ENCODE measurements at places on chromosomes 6 and 20.
A peak's percentile ranks its signal among the peaks of the same experiment; 100 is the strongest.

- DNase-seq, result no peak
These were observed 47.8 kb downstream of the MYH7B start for GRCh38 chr20:35003211-35004031.

GRCh38 chr20:13648291-13649228 lies 9.8 kb upstream of the TASP1 start:
- no peak for DNase-seq

DNA sequence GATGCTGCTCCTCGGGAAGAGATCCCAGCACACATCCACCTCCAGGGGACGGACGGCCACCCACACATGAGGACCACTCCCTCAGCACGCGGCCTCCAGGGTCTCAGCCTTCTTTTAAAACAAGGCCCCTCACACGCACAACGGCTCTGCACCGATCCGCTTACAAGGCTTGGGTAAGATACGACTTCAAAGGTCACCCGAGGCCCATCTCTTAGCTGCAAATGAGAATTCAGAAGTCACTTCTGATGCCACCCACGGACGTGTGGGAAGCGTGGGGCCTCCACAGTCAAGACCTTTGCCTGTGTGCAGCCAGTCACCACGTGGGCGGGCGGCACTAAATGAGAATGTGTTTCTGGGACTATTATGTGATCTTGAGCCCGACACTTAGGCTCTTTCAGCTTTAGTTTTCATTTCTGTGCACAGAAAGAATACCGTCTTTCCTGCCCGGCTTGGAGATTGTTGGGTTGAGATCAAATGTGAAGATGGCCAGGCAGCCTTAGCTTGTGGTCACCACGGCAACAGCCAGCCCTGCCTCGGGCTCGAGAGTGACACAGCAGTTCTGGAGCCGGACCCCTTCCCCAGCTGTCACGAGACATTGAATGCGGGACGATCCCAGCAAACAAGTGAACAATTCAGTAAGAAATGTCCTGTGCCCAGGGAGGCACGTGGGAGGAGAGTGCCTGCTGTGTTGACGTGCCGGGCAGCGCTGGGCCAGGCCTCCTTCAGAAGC lies 91.6 kb downstream of the RAMACL start:
- peak; percentile 19 for DNase-seq

DNA sequence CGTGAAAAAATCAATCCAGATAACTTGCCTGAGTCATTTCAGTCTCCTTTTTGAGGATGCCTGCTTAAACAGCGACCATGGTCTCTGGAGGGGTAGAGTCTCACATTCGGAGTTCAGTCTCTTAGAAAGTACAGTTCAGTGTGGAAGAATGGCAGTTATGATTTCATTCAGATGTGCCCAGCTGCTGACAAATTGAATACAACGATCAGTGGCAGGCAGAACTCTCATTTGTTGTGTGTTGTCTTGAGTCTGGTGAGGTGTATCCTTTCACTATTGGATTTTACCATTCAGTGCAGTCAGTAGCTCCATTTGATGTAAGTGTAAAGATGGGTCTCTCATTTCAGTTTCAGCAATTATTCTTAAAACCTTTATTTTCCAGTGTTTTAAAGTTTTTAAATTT lies 639 bp upstream of the TULP4 start:
- no peak for DNase-seq

DNA sequence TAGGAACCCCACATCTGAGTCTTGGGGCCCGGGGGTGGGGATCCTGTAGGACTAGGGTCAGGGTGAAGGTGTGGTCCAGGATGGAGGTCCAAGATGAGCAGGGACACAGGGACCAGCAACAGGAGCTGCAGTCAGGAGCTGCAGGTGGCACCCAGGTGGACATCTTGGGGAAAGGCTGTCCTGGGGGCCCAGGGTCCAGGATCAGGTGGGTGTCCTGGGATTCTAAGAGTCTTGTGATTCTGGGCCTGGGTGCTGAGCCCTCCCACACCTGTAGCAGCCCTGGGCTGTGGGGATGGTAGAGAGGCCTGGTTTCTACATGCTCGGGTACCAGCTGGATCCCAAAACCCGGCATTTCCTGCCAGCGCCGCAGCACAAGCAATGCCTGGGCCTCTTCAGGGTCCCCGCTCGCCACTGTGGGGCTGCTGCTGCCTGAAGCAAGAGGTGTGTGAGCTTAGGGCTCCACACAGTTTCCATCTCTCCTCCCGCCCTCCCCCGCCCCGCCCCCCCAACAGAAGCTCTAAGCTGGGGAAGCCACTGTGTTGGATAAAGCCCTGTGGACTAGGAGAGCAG lies 20.7 kb downstream of the ERGIC3 start:
- DNase-seq, result no peak

DNA sequence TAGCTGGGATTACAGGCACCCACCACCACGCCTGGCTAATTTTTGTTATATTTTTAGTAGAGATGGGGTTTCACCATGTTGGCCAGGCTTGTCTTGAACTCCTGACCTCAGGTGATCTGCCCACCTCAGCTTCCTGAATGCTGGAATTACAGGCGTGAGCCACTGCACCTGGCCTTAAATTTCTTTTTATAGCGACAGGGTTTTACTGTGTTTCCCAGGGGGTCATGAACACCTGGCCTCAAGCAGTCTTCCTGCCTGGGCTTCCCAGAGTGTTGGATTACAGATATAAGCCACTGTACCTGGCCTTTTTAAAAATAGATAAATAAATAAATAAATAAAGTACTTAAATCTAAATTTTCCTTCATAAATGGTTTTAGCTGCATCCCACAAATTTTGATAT lies 57.5 kb downstream of the LIN28B start:
- DNase-seq, result no peak

- DNase-seq, result no peak
These were observed 26.8 kb downstream of the FBXL4 start for GRCh38 chr6:98920904-98921431.

DNA sequence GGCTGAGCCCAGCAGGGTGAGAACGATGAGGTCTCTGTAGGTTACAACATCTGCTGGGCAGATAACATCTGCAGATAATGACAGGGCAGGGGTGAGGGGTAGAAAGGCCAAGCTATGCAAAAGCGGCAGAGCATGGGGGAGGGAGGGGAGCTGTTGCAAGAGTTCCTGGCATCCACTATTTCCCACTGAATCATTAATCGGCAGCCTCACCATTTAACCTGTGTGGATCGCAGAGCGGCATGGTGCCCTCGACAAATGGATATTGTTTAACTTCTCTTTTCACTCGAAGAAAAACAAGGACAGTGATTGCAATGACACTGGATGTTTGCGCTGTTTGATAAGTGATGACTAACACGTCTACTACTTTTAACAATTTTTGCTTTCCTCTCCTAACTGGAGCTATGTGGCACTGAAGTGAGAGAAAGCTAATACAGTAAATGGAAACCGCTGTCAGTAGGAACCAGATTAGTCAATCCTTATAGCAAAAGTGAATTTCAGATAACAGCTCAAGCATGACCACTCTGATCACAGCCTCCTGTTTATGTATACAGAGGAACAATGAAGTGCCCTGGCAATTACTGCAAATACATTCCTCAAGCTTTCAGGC lies 381.5 kb downstream of the TFAP2A start:
- DNase-seq, result no peak

- DNase-seq, result no peak
These were observed 1267.0 kb upstream of the CITED2 start for GRCh38 chr6:140641412-140641811.

DNA sequence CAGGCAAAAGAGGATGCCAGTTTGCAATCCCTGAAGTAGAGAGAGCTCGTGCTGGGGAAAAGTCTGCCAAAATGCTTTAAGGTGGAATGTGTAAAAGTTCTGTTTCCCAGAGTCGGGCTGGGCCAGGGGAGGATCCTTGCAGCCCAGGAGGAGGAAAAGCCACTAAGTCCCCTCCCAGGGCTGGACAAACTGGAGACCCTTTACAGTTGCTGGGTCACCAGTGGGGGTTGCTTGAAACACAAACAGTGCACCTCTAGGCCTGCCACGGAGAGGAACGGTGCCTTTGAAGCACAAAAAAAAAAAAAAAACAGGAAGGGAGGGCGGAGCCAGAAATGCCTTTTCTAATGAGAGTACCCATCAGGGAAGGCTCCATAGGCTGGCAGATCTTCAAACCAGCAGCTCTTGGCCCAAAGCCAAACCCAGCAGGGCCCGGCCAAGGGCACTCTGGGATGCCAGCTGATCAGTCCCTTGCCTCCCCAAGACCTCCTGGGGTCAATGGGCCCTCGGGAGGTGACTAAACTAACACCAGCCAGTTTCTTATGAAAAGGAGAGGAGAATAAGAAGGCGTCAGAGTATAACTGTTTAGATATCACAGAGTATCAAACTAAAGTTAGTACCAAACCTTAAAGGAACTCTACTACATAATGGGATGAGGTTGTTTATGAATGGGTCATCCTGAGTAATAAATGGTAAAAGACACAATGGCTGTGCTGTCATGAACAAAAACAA lies 23.7 kb downstream of the HLA-A start:
- DNase-seq, result no peak

DNA sequence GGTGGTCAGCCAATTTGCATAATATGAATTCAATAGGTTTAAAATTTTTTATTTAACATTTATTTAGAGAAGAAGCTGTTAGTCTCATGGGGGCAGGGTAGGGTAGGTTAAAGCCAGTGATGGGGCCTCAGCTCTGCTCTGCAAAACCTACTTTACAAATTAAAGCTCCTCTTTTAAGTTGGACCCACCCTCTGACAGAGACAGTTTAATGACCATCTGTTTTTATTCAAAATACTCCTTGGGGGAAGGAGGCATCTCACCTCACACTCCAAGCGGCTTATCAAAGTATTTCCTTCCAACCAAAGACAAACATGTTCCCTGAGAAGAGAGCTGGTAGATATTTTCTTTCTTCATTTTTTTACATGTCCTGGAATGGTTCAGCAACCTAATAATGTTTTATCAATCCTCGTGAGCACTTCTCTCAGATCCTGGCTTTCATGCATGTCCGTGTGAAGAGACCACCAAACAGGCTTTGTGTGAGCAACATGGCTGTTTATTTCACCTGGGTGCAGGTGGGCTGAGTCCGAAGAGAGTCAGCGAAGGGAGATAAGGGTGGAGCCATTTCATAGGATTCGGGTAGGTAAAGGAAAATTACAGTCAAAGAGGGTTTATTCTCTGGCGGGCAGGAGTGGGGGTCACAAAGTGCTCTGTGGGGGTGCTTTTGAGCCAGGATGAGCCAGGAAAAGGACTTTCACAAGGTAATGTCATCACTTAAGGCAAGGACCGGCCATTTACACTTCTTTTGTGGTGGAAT lies 184.7 kb downstream of the GJA1 start:
- no peak for DNase-seq

- no peak for DNase-seq
These were observed 689.1 kb upstream of the MARCKS start for GRCh38 chr6:113168057-113168456.

DNA sequence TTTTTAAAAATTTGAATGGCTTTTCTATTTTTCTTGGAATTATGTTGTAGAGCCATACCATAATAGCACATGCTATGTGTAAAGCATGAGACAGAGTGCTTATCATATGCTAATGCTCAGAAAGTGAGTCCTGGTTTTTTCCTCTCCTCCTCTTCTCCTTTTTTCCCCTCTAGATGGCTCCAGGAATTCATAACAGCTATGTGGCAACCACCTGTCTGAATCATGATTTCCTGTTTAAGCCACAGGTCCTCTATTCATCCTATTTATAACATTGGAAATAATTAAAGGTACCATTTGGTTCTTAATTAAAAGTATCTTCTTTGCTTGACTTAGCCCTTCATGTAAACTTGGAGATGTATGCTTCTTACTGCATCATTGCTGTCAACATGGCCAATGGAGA lies 260.0 kb upstream of the MAP3K7 start:
- no peak for DNase-seq

GRCh38 chr6:120056085-120056484 lies 706.5 kb upstream of the MAN1A1 start:
- DNase-seq, result no peak

GRCh38 chr6:148166339-148166968 lies 176.2 kb upstream of the SASH1 start:
- no peak for DNase-seq

GRCh38 chr20:40519918-40520317 lies 169.1 kb downstream of the MAFB start:
- no peak for DNase-seq

- peak; percentile 15 for DNase-seq
These were observed 27.2 kb downstream of the MCUR1 start for GRCh38 chr6:13787137-13787536.

GRCh38 chr6:130833569-130833968 lies 6.4 kb downstream of the SMLR1 start:
- no peak for DNase-seq

GRCh38 chr6:109008537-109009235 lies 86.0 kb downstream of the SESN1 start:
- peak; percentile 3 for DNase-seq

DNA sequence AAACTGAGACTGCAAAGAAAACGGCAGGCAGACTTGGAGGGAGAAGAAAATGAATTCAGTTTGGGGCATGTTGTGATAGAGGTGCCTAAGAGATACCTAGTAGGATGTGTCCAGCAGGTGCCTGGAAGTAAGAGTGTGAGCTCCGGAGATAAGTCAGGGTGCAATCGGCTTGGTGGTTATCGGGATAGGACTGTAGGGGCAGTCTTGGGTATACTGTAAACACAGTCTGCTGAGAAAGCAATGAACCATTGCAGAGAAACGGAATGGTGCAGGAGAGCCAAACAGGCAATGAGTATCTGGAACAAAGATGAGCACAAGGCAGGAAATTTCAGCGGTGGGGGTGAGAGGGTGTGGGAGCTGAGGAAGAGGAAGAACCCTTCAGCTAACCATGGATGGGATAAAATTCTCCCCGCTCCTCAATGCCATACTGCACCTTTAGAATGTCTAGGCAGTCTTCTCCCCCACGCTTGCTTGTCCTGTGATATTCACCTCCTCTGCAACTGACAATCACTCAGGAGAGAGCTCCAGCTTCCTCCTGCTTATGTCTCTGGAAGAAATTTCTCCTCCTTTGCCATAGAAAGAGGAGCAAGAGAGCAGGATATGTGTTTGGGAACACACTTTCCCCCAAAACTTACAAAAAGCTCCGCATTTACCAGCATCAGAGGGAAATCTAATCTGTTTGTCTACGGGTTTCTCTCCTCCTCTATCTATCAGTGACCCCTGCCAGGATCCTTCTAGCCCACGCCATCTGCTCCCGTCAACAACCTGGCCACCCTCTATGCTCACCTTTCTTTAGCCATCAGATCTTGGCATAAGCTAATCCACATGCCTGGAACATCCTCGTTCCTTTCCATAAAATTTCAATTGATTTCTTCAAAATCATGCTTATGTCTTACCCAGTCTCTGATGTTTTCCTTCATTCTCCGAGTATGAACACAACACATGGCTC lies 381.7 kb upstream of the JARID2 start:
- no peak for DNase-seq

GRCh38 chr6:167415441-167415961 lies 90.6 kb downstream of the TTLL2 start:
- no peak for DNase-seq

DNA sequence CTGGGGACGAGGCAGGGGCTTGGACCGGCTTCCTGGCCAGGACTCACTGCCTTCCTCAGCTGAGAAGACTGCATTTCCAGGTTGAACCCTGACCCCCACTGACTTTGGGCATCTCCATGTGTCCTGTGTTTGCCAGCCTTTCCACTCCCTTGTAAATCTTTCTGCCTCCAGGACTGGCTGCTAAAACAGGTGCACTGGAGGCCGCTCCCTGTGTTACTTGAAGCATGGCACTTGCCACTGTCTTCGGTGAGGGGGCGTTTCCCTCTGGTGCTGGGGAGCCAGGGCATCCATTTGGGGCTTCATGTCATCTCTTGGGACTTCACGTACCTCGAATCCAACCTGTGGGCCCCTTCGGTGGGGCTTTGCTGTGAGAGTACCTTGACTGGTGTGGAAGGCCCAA lies 6.7 kb upstream of the RBM38 start:
- no peak for DNase-seq

Measured in stimulated activated CD4-positive, alpha-beta T cell treated with anti-CD3 and anti-CD28 coated beads, Interleukin-2, amount 100 ng/mL, for 48 hours (primary cell).